ENCODE measurements at places on chromosomes 5 and 9. TPM values are rescaled to one million over a fixed set of nuclear protein-coding genes. Genes with fewer than 3 reads are reported as not detected.

HAPLN1 gene
- not detected for total RNA-seq

- DNase-seq = no peak
Measured at GRCh38 chr9:100525563-100525962, 52.3 kb upstream of the CAVIN4 start.

CYFIP2 gene
- 38.0 TPM for total RNA-seq

- DNase-seq = no peak
Measured at GRCh38 chr5:26843677-26844076, 194.7 kb downstream of the CDH9 start.

DNA sequence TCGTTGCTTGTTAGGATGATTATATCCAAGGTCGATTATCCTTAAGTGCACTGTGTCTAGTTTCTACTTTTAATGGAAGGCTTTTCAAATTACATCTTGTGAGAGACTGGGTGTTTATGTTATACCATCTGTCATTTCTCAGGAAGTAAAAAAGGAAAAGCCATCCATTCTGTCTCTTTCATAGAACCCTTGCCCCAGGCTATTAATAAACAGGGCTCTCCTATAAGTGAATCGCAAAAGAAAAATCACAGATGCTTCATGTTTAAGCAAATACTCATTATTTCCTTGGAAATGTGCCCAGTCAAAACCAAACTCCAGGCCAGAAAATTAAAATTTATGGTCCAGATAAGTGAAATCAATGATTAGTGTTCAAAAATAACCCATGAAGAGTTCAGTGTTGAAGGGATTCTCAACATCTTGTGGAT is 58.1 kb downstream of the STARD4 start:
- no peak for DNase-seq

IFNA10 gene
- total RNA-seq = not detected
